ENCODE measurements at places on chromosomes 5 and 9.

DNA sequence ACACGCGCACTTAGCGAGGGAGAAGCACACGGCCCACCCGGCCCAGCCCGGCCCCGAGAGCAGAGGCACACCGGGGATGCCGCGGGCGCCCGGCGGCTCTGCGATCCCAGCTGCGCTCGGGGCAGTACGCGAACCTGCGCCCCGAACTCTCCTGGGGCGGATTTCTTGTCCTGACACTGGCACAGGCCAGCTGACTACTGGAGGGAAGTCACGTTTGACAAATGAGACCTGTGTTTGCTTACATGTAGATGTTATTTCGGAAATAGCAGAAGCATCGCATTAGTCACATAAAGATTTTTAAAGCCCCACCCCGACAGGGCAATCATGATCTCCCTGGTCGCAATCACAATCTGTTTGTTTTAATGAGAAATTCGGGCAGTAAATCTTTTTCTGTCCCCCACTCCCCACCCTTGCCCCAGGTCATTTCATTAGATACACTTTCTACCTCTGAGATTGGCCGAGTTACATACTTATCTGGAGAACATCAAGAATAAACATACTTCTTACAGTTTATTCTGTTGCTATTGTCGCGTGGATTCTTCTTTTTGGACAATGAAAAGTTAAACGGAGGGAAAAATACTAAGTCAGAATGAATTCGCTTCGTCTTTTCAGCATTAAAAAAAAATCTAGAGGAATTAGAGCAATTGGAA, 518.9 kb downstream of the CTNND2 start:
- DNase-seq, result no peak

- no peak for DNase-seq
These were observed 442.5 kb upstream of the KLF4 start for GRCh38 chr9:107932046-107932445.

DNA sequence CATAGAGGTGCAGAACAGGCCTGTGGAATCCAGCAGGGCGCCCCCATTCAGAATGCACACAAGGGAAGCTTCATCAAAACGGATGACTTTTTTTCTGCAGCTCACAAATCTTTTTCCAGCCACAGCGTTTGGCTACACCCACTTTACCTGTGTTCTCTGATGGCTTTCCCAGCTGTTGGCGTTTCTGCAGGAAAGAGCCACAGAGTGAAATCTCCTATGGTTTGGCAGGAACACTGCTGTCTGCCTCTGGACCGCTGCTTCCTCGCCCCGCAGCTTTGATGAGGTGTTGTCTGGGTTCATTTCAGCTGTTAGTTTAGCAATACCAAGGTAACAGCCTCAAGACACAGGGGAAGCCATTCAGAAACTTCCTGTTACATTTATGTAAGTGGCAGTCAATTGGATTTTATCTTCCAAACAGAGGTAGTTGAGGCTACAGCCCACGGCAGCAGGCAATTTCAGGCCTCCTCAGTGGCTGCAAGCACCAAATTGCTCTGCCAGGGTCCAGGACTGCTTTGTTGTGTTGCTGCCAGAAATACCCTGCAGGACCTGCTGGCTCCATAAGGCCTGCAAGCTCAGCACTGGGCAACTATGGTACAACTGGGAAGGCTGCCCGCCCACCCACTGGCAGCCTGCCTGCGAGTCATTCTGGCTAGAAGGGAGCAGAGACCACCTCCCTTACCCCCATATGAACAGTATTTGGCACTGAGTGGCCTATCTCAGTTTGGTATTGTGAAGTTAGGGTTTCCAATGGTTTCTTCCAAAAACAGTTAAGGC, 96.7 kb downstream of the MVB12B start:
- DNase-seq, result no peak

DNA sequence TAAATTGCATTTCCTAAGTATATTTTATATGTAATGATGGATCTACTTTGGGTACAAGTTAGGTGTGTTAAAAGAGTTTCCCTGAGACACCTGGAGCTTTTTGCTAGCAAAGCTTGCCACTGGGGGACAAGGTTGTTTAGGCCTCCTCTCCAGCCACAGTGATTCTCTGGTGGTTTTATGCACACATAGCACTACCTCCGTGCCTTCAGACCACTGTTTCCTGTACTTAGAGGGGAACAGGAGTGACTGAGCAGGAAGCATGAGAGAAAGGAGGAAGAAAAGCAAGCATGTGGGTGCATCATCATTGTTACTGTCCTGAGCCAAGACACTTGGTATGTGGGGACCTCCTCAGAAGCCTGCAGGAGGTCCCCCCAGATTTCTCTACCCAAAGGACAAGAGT, 272.1 kb downstream of the RASEF start:
- no peak for DNase-seq

GRCh38 chr9:116349684-116350083, 196.1 kb downstream of the PAPPA start:
- DNase-seq, result no peak

- DNase-seq, result no peak
These were observed 89.8 kb upstream of the GABRP start for GRCh38 chr5:170693701-170694100.

GRCh38 chr5:87434461-87434860, 21.7 kb upstream of the CCNH start:
- no peak for DNase-seq

DNA sequence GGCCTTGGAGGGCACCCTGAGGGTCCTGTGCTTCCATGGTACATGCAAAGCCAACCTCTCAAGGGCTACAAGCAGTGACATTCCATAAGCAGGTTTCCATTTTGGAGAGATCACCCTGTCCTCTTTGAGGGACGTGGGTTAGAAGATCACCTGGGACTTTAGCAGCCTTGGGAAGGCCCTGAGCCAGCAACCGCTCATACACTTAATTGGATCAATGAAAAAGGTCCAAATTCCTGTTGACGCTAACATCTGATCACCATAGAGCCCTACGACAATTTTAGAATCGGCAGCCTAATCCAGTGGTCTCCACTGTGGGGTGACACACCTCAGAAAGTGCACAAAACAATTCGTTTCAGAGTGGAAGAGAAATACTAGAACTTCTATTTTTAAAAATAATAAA, 196.0 kb upstream of the NR3C1 start:
- no peak for DNase-seq

GRCh38 chr9:137764171-137764671, 113.4 kb upstream of the CACNA1B start:
- DNase-seq, result no peak

DNA sequence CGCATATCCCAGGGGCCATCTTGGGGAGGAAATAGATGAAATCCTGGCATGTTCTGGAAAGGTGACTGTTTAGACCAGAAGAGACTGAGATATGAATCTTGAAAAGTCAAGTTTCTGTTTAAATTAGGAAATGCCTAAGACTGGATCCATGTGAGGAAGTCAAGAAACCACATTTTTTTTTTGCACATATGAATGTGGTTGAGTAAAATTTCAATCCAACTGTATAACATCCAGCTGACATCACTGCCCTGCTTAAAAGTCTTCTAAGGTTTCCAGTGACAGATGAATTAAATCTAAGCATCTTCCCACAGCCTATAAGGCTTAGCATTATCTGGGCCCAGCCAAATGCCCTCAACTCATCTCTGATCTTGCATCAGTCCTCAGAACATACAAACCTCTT, 47.7 kb upstream of the TCERG1 start:
- DNase-seq, result no peak

DNA sequence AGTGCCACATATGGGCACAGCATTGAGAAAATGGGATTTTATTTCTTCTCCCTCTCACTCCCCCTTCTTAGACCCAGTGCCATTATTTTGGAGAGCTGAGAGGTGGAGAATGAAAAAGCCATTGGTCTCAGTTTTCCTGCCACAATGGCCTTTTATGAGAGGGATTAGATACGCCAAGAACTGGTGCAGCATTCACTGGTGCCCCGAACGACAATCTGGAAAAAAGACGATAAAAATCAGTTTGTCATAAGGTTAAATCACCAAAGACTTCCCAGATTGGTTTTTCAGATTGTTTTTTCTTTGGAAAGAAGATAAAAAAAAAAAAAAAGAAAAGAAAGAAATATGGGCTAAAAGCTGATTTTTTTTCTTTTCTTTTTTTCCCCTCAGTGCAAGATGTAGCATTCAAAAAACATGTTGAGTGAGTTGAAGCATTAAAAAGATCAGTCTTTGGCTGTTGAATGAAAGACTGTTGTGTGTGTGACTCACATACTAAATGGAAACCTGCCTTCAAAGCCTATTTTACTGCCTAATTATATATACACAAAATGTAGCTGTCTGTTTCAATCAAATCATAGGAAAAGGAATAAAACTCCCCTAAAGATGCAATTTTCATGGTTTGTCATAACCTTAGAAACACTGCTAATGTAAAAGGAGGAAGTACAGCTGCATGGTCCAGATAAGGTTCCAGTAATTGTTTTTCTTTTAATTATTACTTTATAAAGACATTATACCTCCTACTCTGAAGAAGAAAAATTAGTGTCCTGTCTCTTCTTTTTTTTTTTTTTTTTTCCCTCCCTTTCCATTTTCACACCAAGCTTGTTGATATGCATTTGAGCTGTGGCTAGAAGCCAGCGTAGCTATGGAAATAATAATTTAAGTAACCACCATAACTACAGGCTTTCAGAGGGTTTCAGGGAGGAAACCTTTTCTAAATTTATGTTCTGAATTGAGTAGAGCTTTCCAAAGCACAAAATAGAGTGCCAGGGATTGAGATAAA, 27.2 kb upstream of the ZNF608 start:
- DNase-seq, result no peak

- peak; percentile 64 for DNase-seq
These were observed 1401.4 kb downstream of the EFNA5 start for GRCh38 chr5:106269252-106269843.

- DNase-seq, result no peak
These were observed 677.0 kb downstream of the TAF11L14 start for GRCh38 chr5:18311266-18311665.

DNA sequence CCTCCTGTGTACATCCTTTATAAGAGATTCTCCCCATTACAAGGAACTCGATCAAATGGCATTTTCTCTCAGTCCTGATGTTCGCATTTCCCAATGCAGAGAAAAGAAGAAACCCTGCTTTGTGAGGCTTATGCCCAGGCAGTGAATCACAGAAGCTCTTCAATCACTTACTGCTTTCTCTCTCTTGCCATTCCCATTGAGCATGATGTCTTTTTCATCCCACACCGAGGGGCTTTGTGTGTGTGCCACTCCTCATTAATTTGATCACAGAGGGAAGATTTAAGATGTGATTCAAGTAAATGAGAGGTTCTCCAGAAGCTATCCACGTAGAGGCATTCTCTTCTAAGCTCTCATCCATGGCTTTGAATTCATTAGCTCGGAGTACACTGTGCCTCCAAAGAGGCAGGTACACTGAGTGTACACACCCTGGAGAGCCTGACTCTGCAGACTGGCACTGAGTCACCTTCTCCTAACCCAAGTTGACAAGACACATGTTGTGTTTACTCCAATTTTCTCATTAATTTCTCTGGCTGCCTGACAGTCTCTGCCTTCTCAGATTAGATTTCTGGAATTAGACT, 45.4 kb downstream of the MFAP3 start:
- DNase-seq, result no peak

- DNase-seq, result no peak
These were observed 450.4 kb upstream of the CHD1 start for GRCh38 chr5:99379187-99379586.

GRCh38 chr5:40391642-40392041, 288.1 kb upstream of the PTGER4 start:
- no peak for DNase-seq

DNA sequence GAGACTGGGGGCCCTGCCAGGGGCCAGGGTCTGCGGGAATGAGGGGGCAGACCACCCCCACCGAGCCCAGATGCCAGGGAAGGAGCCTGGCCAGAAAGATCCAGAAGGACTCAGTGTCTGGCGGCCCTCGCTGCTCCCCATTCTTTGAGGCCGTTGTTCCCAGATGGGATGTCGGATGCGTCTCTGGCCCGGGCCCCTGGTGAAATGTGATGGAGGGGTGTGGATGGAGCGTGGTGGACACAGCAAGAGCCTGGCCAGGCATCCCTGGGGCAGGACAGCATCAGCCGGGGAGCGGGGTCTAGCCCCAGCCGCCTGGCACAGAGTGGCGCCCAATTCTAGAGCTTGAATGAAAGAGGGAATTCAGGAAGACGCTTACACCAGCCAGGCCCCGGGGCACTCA, 46.2 kb upstream of the NKD2 start:
- no peak for DNase-seq

DNA sequence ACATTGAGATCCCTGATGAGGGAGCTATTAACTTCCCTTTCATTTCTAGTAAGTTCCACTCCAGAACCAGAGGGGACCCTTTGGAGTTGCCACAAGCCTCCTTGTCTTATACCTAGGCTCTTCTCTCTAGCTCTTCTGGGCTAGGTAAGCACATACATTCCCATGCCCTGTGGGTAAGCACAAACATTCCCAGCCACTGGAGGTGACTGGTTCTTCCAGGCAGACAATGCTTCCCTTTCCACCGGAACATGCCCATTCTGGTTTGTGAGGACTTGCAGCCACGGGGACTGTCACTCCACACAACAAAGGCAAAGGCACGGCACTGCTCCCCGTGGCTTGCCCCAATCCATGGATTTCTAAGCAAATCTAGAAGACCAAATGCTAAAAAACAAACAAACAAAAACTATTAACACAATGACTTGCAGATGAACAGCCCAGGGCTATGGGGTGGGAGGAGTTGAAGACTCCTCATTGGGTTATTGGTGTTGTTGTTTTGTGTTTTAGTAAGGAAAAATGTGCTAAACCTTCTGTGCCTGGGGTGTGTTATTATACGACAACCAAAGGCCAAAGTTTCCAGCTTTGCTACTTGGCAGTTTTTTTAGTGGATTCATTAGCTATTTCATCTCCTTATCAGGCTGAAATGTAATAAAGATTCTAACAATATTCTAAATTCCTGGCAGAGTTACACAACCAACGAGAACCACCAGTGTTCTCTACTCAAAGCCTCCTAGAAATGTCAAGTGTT, 276.2 kb downstream of the SYK start:
- no peak for DNase-seq

GRCh38 chr9:8356406-8356805, 556.8 kb upstream of the DMAC1 start:
- no peak for DNase-seq
